ENCODE measurements at places on chromosomes 6 and 20. TPM values are rescaled to one million over a fixed set of nuclear protein-coding genes. Genes with fewer than 3 reads are reported as not detected.

DNA sequence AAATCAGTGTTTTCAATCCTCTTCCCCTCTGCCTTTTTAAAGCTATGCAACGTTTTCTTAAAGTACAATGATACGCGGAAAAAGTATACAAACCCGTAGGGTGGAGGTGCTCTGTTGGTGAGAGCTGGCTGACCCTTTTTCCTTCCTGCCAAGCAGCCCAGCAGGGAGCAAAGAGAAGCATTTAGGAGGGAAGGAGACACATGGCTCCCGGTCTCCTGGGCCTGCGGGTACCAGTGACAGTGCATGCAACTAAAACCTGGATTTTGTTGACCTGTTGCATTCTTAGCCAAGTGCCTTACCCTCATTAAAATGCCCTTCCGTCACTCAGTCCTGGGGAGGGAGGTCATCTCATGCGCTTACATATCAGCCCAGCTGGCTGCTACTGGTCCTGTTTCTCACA, 87.2 kb downstream of the SLX4IP start:
- no peaks in the 10 kb centered on the region for H3K27me3 ChIP-seq
- peaks cover 17% of the 10 kb centered on the region for H3K4me1 ChIP-seq
- no peaks in the 10 kb centered on the region for H3K36me3 ChIP-seq
- H3K4me3 ChIP-seq: no peak overlapping the region
- no peak overlapping the region for H3K27ac ChIP-seq

DNA sequence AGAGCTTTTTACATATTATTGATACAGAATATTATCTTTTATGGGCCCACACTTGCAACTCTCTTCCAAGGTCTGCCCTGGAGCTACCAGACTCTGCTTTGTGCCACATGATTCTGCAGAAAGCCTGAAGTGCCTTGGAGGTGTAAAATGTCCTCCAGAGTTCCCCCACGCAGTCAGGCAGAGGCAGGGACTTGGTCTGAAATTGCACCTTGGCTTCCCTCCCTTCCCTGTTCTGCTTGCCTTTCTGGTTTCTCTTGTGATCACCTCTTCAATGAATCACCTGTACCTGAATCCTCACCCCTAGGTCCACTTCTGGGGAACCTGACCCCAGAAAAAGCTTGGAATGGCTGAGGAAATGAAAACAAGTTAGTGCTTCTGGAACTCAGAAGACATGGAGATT, 43.0 kb upstream of the TGM2 start:
- H3K36me3 ChIP-seq: no peaks in the 10 kb centered on the region
- H3K4me3 ChIP-seq: no peak overlapping the region
- H3K27ac ChIP-seq: peak overlapping the region; percentile 88
- H3K4me1 ChIP-seq: no peaks in the 10 kb centered on the region
- no peaks in the 10 kb centered on the region for H3K27me3 ChIP-seq

The ERVFRD-1 gene
- not detected for total RNA-seq

DNA sequence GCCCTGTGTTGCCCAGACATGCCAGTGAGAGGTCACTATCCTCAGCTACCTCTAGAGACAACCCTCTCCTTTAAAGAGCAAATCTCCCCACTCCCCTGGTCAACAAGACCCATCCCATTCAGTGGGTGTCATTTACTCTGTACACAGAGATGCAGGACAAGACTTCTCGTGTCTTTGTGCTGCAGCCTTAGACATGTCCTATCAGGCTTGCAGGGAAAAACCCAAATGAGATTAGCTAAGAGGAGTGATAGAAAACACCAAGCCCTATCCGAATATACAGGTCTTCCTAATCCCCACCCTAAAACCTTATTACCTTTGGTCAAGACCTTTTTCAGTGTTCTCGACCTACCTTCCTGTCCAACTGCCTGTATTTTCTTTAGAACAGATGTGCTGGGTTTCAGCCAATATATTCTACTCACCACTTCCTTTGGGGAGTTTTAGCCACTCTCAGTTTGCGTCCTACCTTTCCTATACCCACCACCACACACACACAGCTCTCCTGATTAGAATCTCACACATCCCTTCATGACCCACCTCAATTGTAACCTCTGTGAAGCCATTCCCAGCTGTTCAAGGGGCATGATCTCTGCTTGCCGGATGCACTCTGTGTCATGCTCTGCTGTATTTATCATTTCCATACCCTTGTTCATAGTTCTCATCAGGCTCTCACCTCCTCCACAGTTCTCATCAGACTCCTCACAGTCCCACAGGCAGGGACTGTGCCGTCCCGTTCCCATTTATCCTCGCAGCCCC, 39.7 kb downstream of the TRAM2 start:
- H3K27ac ChIP-seq: no peak overlapping the region
- H3K27me3 ChIP-seq: no peaks in the 10 kb centered on the region
- peaks cover 15% of the 10 kb centered on the region for H3K36me3 ChIP-seq
- no peak for DNase-seq

The MICB gene
- total RNA-seq: 1.6 TPM

GRCh38 chr6:5599127-5599526, 337.8 kb downstream of the FARS2 start:
- DNase-seq: no peak
- no peaks in the 10 kb centered on the region for H3K4me1 ChIP-seq
- H3K4me3 ChIP-seq: no peak overlapping the region

The SLC32A1 gene
- not detected for total RNA-seq

DNA sequence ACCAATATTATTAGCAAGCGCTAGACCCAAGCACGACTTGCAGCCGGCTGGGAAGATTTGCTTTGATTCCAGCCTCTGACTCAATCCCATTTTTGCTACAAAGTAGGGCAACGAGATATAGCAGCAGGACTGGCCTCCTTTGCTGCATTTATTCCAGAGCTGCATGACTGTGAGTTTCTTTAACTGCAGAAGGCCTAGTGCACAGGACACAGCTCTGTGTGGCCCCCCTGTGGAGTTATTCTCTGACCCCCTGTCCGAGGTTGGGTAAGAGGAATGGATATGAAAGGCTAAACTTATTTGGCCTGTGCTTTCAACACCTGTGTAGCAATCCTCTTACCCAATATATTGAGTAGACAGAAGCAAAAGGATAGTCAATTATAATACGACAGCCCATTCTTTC, 133.3 kb upstream of the SPTLC3 start:
- no peaks in the 10 kb centered on the region for H3K36me3 ChIP-seq
- H3K4me1 ChIP-seq: no peaks in the 10 kb centered on the region
- H3K27ac ChIP-seq: no peak overlapping the region
- DNase-seq: no peak
- no peak overlapping the region for H3K4me3 ChIP-seq
- H3K27me3 ChIP-seq: no peaks in the 10 kb centered on the region

The PKIG gene
- 268 TPM for total RNA-seq

The BANF2 gene
- total RNA-seq: not detected

The GMDS gene
- total RNA-seq: 11.8 TPM

The ZBP1 gene
- not detected for total RNA-seq

DNA sequence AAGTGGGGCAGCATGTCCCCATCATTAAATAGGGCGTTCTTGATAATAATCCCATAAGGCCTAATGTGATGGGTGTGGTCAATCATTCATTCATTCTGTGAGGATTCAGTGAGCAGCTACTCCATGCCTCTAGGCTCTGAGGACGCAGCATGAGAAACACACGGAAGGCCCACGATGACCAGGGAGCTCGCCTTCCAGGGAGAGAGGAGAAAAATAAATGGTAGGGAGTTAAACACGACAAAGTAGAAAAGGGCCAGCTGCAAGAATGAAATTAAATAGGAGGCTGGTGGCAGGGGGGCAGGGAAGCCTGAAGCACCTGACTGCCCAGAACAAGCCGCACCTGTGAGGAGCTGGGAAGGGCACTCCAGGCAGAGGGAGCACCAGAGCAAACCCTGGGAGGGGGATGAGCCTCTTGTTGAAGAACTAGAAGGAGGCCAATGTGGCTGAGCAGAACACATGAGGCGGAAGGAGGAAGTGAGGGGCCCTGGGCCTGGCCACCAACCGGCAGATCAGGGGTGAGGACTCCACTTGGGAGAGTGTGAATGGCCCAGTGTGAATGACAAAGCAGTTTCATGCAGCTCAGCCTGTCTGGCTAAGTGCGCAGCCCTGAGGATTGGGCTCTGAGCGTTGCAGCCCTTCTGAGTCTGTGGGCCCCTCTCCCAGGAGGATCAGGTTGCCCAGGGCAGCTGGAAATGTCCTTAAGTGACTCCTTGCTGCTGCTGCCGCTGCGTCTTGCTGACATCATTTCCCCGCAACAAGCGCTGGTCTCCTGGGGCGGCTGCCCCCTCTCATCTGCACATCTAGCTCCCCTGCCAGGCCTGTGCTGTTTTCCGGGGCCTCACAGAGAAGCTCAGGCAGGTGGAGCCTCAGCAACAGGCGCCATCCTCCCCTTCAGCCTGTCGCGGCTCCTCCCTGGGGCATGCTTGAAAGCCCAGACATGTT, 99.9 kb downstream of the CDH26 start:
- H3K4me3 ChIP-seq: no peak overlapping the region
- no peaks in the 10 kb centered on the region for H3K27me3 ChIP-seq
- H3K36me3 ChIP-seq: no peaks in the 10 kb centered on the region
- peak; percentile 67 for DNase-seq
- H3K4me1 ChIP-seq: no peaks in the 10 kb centered on the region

- no peak overlapping the region for H3K27ac ChIP-seq
- H3K27me3 ChIP-seq: no peaks in the 10 kb centered on the region
- DNase-seq: no peak
- no peak overlapping the region for H3K4me3 ChIP-seq
- H3K36me3 ChIP-seq: no peaks in the 10 kb centered on the region
Observed at GRCh38 chr6:140445474-140446004, 1071.1 kb upstream of the CITED2 start.

GRCh38 chr6:135474362-135474761, 23.2 kb downstream of the AHI1 start:
- H3K27ac ChIP-seq: no peak overlapping the region
- H3K27me3 ChIP-seq: no peaks in the 10 kb centered on the region
- H3K4me3 ChIP-seq: no peak overlapping the region

DNA sequence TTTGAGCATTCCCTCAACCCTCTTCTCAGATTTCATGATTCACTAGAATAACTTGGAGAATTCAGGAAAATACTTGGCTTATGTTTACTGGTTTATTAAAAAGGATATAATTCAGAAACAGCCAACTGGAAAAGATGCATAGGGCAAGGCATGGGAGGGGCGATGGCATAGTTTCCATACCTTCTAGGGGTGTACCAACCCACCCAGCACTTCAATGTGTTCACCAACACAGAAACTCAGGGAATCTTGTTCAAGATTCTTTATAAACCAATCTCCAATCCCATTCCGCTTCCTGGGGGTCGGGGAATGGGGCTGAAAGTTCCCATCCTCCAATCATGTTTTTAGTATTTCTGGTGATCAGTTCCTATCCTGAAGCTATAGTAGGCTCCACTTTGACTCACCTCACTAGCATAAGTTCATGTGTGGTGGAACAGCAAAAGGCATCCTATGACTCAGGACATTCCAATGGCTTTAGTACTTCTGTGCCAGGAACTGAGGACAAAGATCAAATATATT, 164.4 kb downstream of the SIM1 start:
- no peak for DNase-seq
- no peaks in the 10 kb centered on the region for H3K4me1 ChIP-seq
- H3K27ac ChIP-seq: no peak overlapping the region
- no peaks in the 10 kb centered on the region for H3K36me3 ChIP-seq
- H3K4me3 ChIP-seq: no peak overlapping the region

- no peak overlapping the region for H3K4me3 ChIP-seq
- no peaks in the 10 kb centered on the region for H3K27me3 ChIP-seq
- no peaks in the 10 kb centered on the region for H3K36me3 ChIP-seq
- DNase-seq: no peak
Observed at GRCh38 chr6:106468935-106469334, 108.4 kb downstream of the CRYBG1 start.

DNA sequence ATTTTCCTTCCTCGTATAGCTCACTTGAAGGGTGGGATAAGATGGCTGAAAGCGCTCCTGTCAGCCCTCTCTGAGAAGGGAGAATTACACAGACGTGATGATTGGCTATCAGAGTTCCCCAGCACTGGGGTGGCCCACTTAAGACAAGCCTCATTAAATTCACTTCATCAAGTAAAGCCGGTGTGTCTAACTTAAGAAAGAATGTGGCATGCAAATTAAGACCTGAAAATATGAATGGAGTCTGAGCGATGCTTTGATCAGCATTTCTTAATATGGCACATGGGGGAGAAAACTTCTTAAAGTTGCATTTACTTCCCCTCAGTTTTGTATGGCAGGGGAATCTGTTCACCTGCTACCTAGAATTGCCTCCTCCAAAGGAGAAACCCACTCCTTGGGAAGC, 369.3 kb downstream of the FARS2 start:
- H3K27me3 ChIP-seq: no peaks in the 10 kb centered on the region
- no peak overlapping the region for H3K4me3 ChIP-seq
- no peaks in the 10 kb centered on the region for H3K4me1 ChIP-seq
- no peaks in the 10 kb centered on the region for H3K36me3 ChIP-seq
- H3K27ac ChIP-seq: no peak overlapping the region

GRCh38 chr6:101268541-101268940, 125.0 kb upstream of the GRIK2 start:
- no peaks in the 10 kb centered on the region for H3K4me1 ChIP-seq
- no peaks in the 10 kb centered on the region for H3K27me3 ChIP-seq
- no peak overlapping the region for H3K4me3 ChIP-seq
- no peak overlapping the region for H3K27ac ChIP-seq
- H3K36me3 ChIP-seq: no peaks in the 10 kb centered on the region
- no peak for DNase-seq

DNA sequence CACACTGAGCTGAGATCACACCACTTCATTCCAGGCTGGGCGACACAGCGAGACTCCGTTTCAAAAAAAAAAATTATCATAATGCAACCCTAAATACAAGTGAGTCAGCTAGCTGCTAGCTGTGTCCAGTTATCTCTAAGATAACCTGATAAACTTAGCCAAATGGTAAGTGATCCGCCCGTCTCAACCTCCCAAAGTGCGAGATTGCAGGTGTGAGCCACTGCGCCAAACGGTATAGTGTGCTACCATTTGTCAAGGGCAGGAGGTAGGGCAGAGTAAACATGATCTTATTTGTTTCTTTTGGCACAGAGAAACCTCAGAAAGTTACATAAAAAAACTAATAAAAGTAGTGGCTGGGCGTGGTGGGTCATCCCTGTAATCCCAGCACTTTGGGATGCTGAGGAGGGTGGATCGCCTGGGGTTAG, 4.7 kb upstream of the C6orf132 start:
- no peak overlapping the region for H3K27ac ChIP-seq
- H3K36me3 ChIP-seq: no peaks in the 10 kb centered on the region
- H3K4me1 ChIP-seq: peaks cover 11% of the 10 kb centered on the region
- no peak overlapping the region for H3K4me3 ChIP-seq
- DNase-seq: no peak

The ANKRD60 gene
- not detected for total RNA-seq
